ENCODE measurements at places on chromosomes 12 and 14.

GRCh38 chr12:93937812-93938211 is 210.6 kb upstream of the PLXNC1 start:
- DNase-seq: no peak

DNA sequence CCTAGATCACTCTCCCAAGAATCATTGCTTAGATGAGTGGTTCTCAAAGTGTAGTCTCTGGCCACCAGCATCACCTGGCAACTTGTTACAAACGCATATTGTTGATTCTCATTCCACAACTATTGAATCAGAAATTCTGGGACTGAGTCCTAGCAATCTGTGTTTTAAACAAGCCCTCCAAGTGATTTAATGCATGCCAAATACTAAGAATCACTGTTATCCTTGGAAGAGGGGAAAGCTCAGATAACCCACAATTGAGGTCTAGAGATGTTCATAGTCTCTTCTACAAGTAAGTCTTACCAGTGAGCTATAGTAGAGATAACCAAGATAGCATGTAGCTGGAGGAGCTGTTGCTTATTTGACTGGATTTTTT is 666.6 kb downstream of the DIO2 start:
- DNase-seq: no peak

DNA sequence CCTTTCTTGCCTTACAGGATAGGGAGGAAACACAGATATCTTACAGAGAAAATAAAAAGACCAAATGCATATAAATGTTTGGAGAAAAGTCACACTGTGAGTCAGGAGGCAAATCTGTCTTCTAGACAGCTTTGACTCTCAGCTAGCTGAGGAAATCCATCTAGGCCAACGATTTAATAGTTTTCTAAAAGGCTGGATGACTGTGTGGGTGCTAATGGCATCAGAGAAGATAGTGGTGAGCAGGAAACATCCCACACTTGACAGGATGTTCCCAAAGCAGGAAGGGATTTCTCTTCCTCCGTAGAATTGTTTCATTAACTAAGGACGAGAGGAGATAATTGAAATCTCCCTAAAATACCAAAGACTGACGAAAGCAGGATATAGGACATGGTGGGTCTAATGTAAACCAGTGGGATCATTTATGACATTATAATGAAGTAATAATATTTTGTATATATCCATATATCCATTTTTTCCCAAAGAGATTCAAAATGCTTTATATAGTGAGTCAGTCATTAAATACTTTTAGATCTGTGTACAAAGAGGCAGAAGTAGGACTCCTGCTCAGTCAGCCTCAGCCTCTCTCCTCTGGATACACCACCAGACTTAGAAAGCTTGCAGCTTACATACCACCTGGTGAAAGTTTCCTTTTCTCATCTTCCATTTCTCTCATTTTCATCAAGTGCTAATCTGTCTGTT is 44.3 kb upstream of the PSMA6 start:
- DNase-seq: no peak

DNA sequence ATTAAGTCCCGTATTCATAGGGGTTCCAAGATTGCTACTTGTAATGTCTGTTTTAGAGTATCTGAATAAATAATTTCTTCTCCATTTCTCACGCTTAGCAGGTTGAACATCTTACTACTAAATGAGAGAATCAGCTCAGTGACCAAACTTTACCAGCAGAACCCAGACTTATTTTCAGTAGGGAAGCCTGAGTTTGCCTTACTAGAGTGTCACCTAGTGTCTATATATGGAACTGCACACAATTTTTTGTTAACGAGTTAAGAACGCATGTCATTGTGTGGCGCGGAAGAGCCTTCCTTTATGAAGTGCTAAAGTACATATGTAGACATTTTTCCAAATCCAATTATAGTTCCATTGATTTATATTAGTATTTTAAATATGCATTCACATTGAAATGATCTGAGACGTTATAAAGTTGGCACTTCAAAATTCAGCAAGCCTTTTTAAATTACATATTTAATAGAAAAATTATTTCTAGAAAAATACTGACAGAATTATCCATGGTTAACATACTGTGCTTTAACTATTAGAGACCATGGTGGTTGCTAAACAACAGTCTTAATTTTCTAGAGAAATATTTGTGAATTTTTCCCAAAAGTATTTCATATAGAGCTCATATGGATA is 88.3 kb downstream of the RPS29 start:
- DNase-seq: peak; percentile 31

GRCh38 chr14:85280074-85280473 is 249.9 kb upstream of the FLRT2 start:
- no peak for DNase-seq

- no peak for DNase-seq
Observed at GRCh38 chr14:71563492-71564153, 368.6 kb upstream of the RGS6 start.

GRCh38 chr12:56224954-56225353 is 812 bp downstream of the NABP2 start:
- no peak for DNase-seq

DNA sequence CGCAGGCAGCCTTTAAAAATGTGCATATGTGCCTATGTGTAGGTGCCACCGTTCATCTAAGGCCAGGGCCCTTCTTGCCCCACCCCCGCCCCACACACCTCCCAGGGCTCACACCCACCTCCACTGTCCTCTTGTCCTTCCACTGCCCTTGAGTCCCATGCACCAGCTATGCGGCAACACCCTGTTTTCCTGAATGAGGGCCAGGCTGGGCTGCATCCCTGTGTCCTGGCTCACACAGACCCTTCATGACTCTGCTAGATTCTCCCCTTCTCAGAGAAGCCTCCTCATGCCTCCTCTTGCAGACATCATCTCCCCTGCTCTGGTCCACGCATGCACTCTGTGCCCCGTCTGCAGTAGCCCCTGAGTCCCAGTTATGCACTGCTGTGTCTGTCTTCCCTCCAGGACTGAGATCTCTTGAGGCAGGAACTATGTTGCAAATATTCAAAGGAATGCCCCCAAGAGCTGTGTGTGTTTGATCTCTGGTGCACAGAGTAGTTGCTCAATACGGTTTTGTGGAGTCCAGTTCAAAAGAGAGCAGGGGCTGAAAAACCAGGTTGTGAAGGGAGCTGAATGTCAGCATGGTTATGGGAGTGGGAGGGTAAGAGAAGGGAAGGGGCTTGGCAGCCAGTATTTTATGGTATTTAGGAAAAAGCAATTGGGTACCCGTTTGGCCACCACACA is 47.3 kb upstream of the ESRRB start:
- DNase-seq: no peak

DNA sequence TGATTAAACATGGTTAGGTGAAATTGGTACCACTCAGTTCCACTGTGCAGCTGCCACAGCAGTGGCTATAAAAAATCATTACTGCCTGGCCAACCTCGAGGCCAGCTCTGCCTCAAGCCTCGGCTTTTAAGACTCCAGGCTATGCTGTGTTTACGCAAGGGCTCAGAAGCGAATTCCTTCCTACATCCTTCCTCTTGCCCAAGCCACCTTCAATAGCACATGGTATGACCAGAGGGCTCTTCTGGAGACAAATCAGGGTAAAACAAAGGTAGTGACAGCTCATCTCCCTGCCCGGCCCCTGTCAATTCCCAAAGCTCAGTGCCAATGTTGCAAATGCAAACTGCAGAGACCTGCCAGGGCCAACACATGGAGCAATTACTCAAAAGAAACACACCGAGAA is 31.9 kb downstream of the NUAK1 start:
- no peak for DNase-seq

All from kidney epithelial cell (primary cell).